ENCODE measurements at places on chromosomes 6 and 20. TPM values are rescaled to one million over a fixed set of nuclear protein-coding genes. Genes with fewer than 3 reads are reported as not detected.
A peak's percentile ranks its signal among the peaks of the same experiment; 100 is the strongest.

DNA sequence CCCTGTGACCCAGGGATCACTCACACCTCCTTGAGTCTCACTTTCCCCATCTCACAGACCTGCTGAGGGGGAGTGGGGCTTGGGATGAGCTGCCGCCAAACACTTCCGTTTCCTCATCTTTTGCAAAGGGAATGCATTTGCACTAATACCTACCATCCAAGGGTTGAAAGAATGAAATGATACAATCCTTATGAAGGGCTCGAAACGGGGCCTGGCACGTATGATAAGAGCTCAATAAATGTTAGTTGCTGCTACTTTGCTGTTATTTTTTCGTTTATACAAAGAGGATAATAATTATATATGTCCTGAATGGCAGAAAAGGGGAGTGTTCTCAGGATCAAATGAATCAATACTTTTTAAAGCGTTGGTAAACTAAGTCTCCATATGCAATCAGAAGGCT is 6.1 kb upstream of the TFAP2D start:
- no peaks in the 10 kb centered on the region for H3K27me3 ChIP-seq
- no peaks in the 10 kb centered on the region for H3K36me3 ChIP-seq
- DNase-seq: no peak
- peaks cover 3% of the 10 kb centered on the region for H3K4me1 ChIP-seq
- H3K4me3 ChIP-seq: no peak overlapping the region

GRCh38 chr6:137286916-137287315 is 67.7 kb upstream of the IFNGR1 start:
- no peaks in the 10 kb centered on the region for H3K4me1 ChIP-seq
- no peak overlapping the region for H3K4me3 ChIP-seq
- H3K36me3 ChIP-seq: no peaks in the 10 kb centered on the region
- H3K27me3 ChIP-seq: no peaks in the 10 kb centered on the region
- no peak overlapping the region for H3K27ac ChIP-seq
- DNase-seq: no peak

DNA sequence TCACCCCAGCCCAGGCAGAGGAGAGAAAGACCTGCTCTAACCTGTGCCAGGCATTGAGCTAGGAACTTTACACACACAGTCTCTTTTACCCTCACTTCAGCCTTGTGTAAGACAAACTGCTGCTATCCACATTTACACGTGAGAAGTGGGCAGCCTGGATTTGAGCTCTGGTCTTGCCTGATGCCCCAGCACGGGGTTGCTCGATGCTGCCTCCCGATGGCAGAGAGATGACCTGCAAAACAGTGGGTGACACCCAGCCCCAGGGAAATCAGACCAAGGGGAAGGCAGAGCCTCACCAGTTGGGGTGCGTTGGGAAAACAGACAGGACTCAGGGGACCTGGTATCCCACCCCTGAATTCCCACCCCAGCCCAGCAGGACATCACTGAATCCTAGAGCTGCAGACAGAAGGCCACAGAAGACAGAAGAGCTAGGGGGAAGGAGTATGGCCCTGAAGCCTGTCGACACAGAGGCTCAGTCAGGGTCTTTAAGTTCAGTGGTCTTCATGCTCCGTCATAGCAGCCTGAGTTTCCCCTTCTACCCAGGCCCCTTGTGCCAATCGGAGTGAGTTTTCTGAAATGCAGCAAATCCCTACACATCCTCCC is 990 bp downstream of the BPI start:
- no peak overlapping the region for H3K27ac ChIP-seq
- H3K36me3 ChIP-seq: no peaks in the 10 kb centered on the region
- peaks cover 5% of the 10 kb centered on the region for H3K4me1 ChIP-seq
- H3K27me3 ChIP-seq: no peaks in the 10 kb centered on the region

- H3K4me1 ChIP-seq: no peaks in the 10 kb centered on the region
- peak; percentile 54 for DNase-seq
- peak overlapping the region; percentile 84 for H3K27ac ChIP-seq
Measured at GRCh38 chr6:105136431-105137350, 43.1 kb downstream of the POPDC3 start.

DNA sequence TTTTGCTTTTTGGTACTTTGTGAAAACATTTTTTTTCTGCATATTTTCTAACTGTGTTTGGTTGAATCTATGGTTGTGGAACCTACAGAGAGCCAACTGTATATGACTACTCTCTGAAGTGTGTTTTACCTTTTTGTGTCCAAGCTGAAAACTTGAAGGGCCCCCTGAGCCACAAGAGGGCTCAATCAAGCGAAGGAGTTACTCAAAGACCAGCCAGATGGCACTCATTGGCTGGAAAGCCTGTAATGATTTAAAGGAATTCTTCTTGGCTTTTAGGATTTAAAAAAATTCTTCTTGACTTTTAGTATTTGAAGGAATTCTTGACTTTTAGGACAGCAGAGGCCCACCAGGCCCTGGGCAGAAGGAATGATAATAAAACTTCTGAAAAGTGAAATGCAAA is 27.0 kb upstream of the ECI2 start:
- H3K4me1 ChIP-seq: peaks cover 12% of the 10 kb centered on the region
- H3K27ac ChIP-seq: no peak overlapping the region

ZSWIM3 gene
- polyA plus RNA-seq: 8.0 TPM

DNA sequence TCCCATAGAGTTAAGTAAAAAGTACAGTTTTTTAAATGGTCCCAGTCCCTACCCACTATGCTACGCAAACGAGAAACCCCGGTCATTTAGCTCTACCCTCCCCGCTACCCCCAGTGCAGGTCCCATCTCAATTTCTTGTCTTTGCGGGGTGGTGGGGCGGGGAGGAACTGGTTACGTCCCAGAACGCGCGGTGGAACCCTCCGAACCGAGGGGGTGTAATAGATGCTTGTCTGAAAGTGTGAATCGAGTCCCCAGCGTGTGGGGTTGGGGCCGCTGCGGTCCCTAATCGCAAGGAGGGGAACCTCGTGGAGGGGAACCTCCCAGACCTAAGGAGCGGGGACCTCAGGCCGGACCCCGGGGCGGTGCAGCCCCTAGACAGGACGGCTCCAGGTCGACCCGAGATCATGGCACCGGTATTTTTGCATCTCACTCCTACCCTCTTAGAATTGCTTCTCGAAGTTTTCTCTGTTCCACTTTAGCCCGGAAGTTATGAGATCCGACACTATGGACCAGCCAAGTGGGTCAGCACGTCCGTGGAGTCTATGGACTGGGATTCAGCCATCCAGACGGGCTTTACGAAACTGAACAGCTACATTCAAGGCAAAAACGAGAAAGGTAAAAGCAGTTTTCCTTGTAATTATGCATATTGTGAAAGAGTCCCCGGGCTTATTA is 779 bp downstream of the HEBP2 start:
- peak overlapping the region; percentile 89 for H3K27ac ChIP-seq
- peak overlapping the region; percentile 82 for H3K4me3 ChIP-seq
- peak; percentile 33 for DNase-seq
- H3K36me3 ChIP-seq: no peaks in the 10 kb centered on the region

DNA sequence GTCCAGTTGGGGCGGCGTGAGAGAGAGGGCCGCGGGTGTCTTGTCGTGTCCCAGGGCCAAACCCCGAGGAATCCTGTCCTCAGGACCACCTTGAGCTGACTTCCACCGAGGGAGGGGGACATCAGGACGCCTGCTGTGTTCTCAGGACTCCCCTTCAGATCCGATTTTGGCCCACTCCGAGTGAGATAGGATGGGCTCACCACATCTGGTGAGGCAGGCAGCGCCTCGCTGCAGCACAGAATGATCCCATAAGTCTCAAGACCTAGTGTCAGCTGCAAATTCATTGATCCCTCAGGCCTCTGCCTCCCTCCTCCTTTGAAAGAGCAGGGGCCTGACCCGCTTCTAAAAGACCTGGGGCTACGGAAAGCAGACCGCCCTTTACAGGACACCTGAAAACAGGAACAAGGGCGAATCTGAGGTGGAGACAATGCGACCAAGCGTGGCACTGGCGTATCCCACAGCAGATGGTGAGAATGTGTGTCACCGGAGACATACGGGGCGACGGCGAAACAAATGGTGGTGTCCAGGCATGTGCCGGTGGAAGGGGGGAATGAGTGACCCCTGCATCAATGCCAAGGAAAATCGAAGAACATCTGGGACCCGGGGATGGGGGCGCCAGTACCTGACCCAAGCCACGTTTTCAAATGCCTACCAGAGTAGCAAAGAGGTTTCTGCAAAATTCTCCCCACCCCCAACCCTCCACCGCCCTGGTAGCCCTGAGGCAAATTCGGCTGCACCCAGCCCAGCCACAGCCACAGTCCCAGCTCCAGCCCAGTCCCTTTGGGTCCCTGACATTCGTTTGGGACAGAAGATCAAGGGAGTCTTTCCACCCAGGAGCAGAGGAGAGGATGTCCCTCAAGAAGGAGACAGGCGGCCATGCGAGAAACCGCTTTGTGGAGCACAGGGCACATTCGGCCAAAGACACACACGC is 162.1 kb upstream of the ZNF337 start:
- H3K4me3 ChIP-seq: peak overlapping the region; percentile 24
- H3K36me3 ChIP-seq: no peaks in the 10 kb centered on the region
- H3K27ac ChIP-seq: no peak overlapping the region
- H3K4me1 ChIP-seq: peaks cover 19% of the 10 kb centered on the region

DNA sequence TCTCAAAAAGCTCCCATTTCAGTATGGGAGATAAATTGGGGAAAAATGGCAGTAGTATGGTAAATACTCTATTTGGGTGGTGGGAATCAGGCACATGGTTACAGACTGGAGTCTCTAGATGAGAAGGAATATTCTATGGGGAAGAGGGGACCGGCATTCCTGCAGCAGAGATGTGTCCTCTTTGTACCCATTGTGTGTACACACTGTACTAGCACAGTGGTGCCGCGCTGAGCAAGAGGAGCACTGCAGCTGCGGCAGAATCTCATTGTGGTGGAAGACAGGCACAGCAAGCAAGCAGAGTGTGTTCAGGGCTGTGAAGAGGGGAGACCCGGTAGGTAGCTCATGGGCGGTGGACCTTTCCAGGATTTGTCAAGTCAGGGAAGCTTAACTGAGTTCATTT is 13.0 kb downstream of the AFDN start:
- no peak overlapping the region for H3K4me3 ChIP-seq
- no peak for DNase-seq
- H3K27ac ChIP-seq: no peak overlapping the region
- H3K4me1 ChIP-seq: peaks cover 12% of the 10 kb centered on the region
- no peaks in the 10 kb centered on the region for H3K27me3 ChIP-seq

- no peaks in the 10 kb centered on the region for H3K27me3 ChIP-seq
- no peak overlapping the region for H3K27ac ChIP-seq
Measured at GRCh38 chr20:22466447-22467171, 117.8 kb downstream of the FOXA2 start.

DNA sequence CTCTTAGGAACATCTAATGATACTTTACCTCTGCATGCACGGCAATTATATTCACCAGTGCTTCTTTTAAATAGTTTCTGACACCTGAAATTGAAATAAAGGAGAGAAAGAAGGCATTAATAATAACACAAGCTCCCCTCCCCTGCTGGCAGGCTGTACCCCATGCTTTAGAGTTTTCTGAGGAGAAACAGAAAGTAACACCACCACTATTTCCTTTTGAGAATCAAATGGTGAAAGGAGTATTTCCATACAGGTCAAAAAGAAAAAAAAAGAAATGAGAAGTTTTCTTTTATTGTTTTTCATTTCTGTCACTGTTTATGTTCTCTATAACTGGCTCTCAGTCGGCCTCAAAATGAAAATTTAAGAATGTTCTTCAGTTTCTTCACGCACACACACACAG is 108.1 kb downstream of the IRF4 start:
- no peak overlapping the region for H3K27ac ChIP-seq
- no peaks in the 10 kb centered on the region for H3K4me1 ChIP-seq
- no peak for DNase-seq
- H3K36me3 ChIP-seq: no peaks in the 10 kb centered on the region
- no peak overlapping the region for H3K4me3 ChIP-seq
- no peaks in the 10 kb centered on the region for H3K27me3 ChIP-seq

- no peak overlapping the region for H3K27ac ChIP-seq
- DNase-seq: no peak
- no peak overlapping the region for H3K4me3 ChIP-seq
- no peaks in the 10 kb centered on the region for H3K36me3 ChIP-seq
- no peaks in the 10 kb centered on the region for H3K27me3 ChIP-seq
Measured at GRCh38 chr20:40280616-40281015, 408.4 kb downstream of the MAFB start.

GRCh38 chr6:43217351-43217750 is 11.9 kb downstream of the DNPH1 start:
- no peaks in the 10 kb centered on the region for H3K36me3 ChIP-seq
- no peak overlapping the region for H3K27ac ChIP-seq
- H3K27me3 ChIP-seq: no peaks in the 10 kb centered on the region

DNA sequence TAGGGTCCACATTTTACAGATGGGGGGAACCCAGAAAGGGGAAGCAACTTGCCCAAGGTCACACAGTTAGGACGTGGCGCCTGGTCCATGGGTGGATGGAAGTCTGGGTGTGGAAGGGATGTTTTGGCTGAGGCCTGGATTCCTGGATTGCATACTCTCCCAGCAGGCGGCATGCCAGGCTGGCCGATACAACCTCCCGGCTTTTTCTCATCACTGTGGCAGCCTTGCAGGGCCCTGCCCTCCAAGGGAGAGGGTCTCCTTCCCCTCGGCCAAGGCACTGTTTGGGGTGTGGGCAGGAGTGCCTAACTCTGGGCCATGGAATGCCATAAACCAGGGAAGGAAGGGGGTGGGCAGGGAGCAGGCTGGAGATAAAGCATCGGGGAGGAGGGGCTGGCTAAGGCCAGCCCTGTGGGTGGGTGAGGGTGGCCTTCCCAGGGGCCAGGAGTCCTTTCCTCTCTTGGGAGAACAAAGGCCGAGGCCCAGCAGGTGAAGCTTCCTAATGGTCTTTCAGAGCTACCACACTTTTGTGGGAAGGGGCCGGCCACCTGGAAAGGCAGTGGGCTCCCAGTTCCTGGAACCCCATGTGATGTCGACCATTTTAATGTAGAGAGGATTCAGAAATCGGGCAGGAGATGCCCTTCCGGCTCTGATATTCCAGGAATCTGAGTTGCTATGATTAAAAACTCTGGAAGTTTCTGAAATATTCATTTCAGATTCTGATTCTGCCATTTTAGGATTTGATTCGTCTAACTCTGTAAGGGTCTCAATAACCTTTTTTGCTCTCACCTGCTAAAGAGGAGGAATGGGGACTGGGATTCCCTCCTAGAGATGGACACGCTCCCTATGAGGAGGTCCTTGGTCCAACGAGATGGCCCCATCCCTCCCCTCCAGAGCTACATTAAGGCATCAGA is 4.2 kb downstream of the FOXS1 start:
- no peak for DNase-seq
- no peak overlapping the region for H3K4me3 ChIP-seq
- H3K27me3 ChIP-seq: no peaks in the 10 kb centered on the region
- no peaks in the 10 kb centered on the region for H3K36me3 ChIP-seq
- H3K4me1 ChIP-seq: peaks cover 43% of the 10 kb centered on the region

GRCh38 chr20:63641146-63641791 is 12.0 kb downstream of the STMN3 start:
- no peaks in the 10 kb centered on the region for H3K4me1 ChIP-seq
- peak overlapping the region; percentile 56 for H3K4me3 ChIP-seq
- DNase-seq: no peak
- peak overlapping the region; percentile 83 for H3K27ac ChIP-seq
- H3K27me3 ChIP-seq: no peaks in the 10 kb centered on the region

DNA sequence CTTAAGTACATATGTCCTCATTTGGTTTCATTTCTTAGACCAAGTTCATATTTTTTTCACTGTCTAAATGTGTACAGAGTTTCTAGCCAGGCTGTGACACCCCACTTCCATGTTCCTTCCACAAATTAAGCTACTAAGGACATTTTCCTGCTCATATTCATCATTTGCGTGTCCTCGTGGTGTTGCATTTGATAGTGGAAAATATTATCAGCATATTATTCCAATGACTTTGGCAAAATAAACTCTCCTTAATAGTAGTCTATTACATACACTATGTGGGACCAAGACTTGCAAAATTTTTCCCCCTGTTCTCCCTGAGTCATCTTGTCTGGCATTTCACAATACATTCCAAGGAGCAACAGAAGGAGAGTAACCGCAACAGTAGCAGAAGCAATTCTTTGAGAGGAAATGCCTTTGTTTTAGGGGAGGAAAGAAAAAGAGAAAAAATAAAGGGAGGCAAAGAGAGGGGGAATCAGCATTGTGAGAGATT is 599.2 kb downstream of the COL12A1 start:
- no peak overlapping the region for H3K4me3 ChIP-seq
- no peaks in the 10 kb centered on the region for H3K4me1 ChIP-seq
- no peaks in the 10 kb centered on the region for H3K27me3 ChIP-seq
- H3K36me3 ChIP-seq: no peaks in the 10 kb centered on the region
